A549 treated with RU486 at 1 μM for 4 hours (cell line): ENCODE measurements at places on chromosomes 1 and 21. TPM values are rescaled to one million over a fixed set of nuclear protein-coding genes. Genes with fewer than 3 reads are reported as not detected.

Gene IL24
- 0.17 to 0.35 TPM (median 0.30 TPM) in 5 replicates for total RNA-seq

Gene AXDND1
- total RNA-seq = 0.23 to 0.60 TPM (median 0.29 TPM) in 5 replicates

Gene CRABP2
- 11.5 to 19.1 TPM (median 11.6 TPM) in 5 replicates for total RNA-seq

Gene UTP11
- 38.8 to 70.4 TPM (median 48.0 TPM) in 5 replicates for total RNA-seq

Gene SLC2A5
- total RNA-seq = 0.06 to 0.31 TPM (median 0.09 TPM) in 5 replicates

Gene SELE
- total RNA-seq = not detected in 5 replicates

Gene DENND2D
- 0.80 to 1.9 TPM (median 1.5 TPM) in 5 replicates for total RNA-seq

Gene DCAF6
- 21.5 to 31.2 TPM (median 26.0 TPM) in 5 replicates for total RNA-seq

Gene CA6
- not detected in 5 replicates for total RNA-seq

Gene SOX13
- total RNA-seq = 14.6 to 20.9 TPM (median 19.4 TPM) in 5 replicates

Gene KRTAP12-1
- not detected in 5 replicates for total RNA-seq

Gene SPRR1A
- not detected in 5 replicates for total RNA-seq

Gene SH3GLB1
- 31.6 to 35.6 TPM (median 34.7 TPM) in 5 replicates for total RNA-seq

Gene F13B
- 0.06 to 0.09 TPM (median 0.08 TPM) in 3 of 5 replicates, not detected in the others for total RNA-seq

Gene LCE6A
- not detected in 5 replicates for total RNA-seq

Gene AQP10
- not detected in 5 replicates for total RNA-seq

Gene PCSK9
- 2.5 to 5.1 TPM (median 3.9 TPM) in 5 replicates for total RNA-seq

Gene KIF17
- total RNA-seq = 0.80 to 1.6 TPM (median 1.2 TPM) in 5 replicates

Gene BOLA1
- total RNA-seq = 15.7 to 25.5 TPM (median 22.5 TPM) in 5 replicates

Gene IGSF21
- total RNA-seq = not detected in 5 replicates

Gene TRMT13
- total RNA-seq = 3.7 to 8.7 TPM (median 7.4 TPM) in 5 replicates

Gene LEPR
- total RNA-seq = 1.3 to 3.1 TPM (median 2.6 TPM) in 5 replicates

Gene COL6A2
- total RNA-seq = 13.4 to 17.7 TPM (median 15.2 TPM) in 5 replicates

Gene AMIGO1
- 1.1 to 1.4 TPM (median 1.2 TPM) in 5 replicates for total RNA-seq

Gene CD1D
- 0.05 to 0.08 TPM (median 0.07 TPM) in 3 of 5 replicates, not detected in the others for total RNA-seq

Gene FABP3
- total RNA-seq = not detected in 5 replicates

Gene IL20
- total RNA-seq = not detected in 5 replicates

Gene CCNL2
- 36.2 to 57.5 TPM (median 50.3 TPM) in 5 replicates for total RNA-seq

Gene NR1I3
- not detected in 5 replicates for total RNA-seq

Gene C1orf210
- total RNA-seq = not detected in 5 replicates

Gene LCE1D
- not detected in 5 replicates for total RNA-seq

Gene CREB3L4
- 7.9 to 10.6 TPM (median 9.9 TPM) in 5 replicates for total RNA-seq

Gene PLEKHG5
- total RNA-seq = 2.1 to 4.0 TPM (median 2.8 TPM) in 5 replicates

Gene GPR25
- not detected in 5 replicates for total RNA-seq

Gene BSDC1
- total RNA-seq = 18.3 to 22.3 TPM (median 20.2 TPM) in 5 replicates

Gene NMNAT1
- 1.8 to 2.7 TPM (median 2.2 TPM) in 5 replicates for total RNA-seq

Gene RIIAD1
- total RNA-seq = not detected in 5 replicates

Gene MFAP2
- total RNA-seq = 0.21 to 0.53 TPM (median 0.45 TPM) in 4 of 5 replicates, not detected in the other

Gene FCAMR
- total RNA-seq = not detected in 5 replicates

Gene RYR2
- total RNA-seq = 0.07 to 0.18 TPM (median 0.12 TPM) in 3 of 5 replicates, not detected in the others

Gene CYP4X1
- total RNA-seq = 0.07 to 0.08 TPM in 2 of 5 replicates, not detected in the others

Gene PPT1
- 61.6 to 76.6 TPM (median 66.8 TPM) in 5 replicates for total RNA-seq

Gene IL22RA1
- total RNA-seq = 3.8 to 5.5 TPM (median 4.3 TPM) in 5 replicates

Gene LCE1A
- total RNA-seq = not detected in 5 replicates
